Activated T-helper 1 cell treated with anti-CD3 and anti-CD28 coated beads, Interleukin-12 subunit alpha, Interleukin-12 subunit beta, Interleukin-2, Interleukin-4 antibody, amounts not matched to agents 30 ng/mL and 10 ng/mL and 1 ng/mL, durations not matched to agents 14 hours and 24 hours and 36 hours (primary cell): ENCODE measurements at places on chromosomes 1 and 21.

GRCh38 chr1:210237479-210237878, 4.9 kb downstream of the SERTAD4 start:
- DNase-seq: no peak

DNA sequence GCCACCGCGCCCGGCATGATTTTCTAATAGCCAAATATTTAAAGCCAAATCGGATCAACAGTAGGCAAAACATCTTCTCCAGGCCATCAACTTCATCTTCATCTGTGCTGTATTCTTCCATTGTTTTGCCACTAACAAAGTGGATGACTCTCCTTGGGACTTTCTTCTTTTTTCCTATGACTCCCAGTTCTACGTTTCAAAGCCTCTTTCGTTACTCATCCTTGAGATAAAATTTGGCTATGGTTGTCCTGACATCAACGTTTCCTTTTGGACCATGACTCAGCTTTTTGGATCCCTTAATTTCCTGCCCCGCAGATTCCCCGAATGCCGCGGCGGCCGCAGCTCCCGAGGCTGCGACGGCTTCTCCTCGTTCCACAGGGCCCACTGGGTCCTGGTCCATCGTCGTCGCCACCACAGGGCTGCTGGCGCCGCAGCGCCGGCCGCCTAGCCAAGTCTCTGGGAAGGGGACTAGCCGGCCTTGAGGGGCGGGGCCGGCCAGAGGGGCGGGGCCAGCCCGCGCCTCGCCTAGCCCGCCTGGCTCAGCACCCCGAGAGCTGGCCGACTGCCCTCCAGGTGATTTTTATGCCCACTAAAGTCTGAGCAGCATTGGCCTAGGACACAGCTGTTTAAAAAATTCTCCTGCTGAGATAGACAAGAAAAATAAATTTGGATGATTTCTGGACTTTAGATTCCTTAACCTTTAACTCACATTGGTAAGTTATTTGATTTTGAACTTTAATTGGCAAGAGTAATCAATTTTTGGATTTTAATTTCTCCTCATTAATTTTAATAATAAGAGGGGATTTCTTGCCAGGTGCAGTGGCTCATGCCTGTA, 93.9 kb downstream of the ADCY10 start:
- no peak for DNase-seq

DNA sequence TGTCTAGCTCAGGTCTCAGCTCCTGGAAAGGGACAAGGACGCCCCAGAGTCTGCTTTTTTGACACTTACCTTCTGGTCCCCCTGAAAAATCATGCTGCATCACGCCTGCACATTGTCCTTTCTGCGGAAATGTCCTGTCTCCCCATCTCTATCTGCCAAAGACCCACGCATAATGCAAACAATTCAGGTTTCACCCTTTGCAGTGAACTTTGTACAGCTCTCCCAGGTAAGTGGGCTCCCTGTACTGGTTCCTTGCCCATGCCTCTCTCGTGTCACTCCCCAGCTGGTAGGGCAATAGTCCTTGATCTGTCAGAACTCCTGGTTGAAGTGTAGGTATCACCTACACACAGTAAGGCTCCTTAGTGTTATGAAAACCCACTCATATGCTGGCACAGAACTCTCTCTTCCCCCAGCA, 102.9 kb upstream of the IRF2BP2 start:
- DNase-seq: no peak

DNA sequence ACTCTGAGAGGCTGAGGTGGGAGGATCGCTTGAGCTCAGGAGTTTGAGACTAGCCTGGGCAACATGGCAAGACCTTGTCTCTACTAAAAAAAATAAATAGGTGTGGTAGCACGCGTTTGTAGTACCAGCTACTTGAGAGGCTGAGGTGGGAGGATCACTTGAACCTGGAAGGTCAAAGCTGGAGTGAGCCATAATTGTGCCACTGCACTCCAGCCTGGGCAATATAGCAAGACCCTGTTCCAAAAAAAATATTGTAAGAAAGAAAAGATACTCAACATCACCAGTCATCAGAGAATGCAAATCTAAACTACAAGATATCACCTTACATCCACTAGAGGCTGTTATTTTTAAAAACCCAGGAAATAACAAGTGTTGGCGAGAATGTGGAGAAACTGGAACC, 32.5 kb downstream of the ZNF644 start:
- DNase-seq: no peak

GRCh38 chr1:234927312-234927970, 201.2 kb downstream of the TOMM20 start:
- DNase-seq: no peak

GRCh38 chr1:42788021-42788420, 3.2 kb downstream of the TMEM269 start:
- no peak for DNase-seq

GRCh38 chr21:38544661-38545060, 46.4 kb upstream of the ERG start:
- DNase-seq: no peak

DNA sequence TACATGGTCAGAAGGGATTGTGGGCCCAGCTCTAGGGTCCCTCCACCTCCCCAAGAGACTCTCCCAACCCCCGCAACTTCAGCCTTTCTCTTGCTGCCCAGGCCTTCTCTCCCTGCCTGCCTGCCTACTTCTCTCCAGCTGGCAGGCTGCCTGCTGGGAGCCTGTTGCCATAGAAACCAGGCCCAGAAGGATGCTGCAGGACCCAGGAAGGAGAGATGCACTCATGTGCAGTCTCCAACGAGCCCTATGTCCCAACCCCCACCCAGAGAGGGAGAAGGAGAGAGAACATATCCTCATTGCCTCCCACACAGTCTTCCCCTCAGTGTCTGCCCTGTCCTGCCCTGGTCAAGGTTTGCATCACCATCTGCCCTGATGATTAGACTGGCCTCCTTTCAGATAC, 10.8 kb upstream of the SMIM12 start:
- DNase-seq: no peak

DNA sequence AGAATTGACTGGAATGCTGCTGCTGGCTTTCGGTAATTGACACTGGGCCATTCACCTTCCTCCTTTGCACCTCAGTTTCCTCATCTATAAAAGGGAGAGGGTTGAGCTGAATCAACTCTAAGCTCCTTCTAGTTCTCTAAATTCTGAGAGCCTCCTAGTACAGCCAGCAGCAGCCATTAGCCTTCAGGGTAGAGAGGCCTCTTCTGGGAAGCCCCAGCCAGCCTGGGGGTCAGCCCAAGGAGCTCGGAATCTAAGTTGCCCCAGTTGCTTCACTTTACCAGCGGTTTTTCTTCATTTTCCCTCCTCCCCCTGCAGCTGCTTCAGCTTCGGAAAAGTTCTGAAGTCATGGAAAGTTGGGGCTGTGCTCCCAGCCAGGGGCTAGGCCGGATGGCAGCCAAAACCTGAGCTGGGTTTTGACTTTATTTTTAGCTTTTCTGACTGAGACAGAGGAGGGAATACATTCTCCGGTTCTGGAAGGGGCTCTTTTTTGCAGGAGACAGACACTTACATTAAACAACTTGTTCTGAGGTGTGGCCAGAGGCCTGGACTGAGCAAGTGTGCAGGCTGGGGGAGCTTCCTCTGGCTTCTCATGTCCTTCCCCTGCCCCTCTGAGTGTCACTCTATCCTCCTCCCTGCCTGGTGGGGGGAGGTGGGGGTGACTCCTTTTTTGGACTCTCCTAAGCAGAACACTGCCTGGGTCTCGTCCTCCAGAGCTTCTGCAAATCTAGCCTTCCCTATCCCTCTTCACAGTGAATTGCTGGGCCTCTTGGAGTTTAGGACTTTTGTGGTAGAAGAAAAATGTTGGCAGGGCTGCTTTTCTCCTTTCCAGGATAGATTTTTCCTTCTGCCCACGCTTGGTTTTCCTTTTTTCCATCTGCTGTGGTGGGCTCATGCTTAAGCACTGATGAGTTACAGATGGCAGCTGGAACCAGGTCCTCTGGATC, 14.4 kb downstream of the LMNA start:
- no peak for DNase-seq

DNA sequence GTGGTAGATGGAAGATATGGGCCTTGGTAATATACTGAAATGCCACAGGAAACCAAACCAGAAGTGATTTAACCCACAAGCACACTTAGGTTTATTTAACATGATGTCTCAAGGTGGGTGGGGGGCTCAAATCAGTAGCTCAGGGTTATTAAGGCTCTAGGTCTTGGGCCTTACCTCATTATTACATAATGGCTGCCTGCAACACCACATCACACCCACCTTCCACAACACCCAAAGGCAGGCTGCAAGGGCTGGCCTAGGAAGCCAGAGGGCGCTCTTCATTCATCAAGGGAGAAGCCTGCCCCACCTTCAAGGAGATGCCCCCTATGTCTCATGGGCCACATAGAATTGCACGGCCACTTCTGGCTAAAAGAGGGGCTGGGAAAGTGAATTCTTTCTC, 6.0 kb downstream of the TFF1 start:
- no peak for DNase-seq

GRCh38 chr1:65079941-65080340, 68.1 kb upstream of the AK4 start:
- no peak for DNase-seq

- DNase-seq: no peak
Observed at GRCh38 chr1:168179438-168180147, 831 bp downstream of the TIPRL start.

GRCh38 chr21:45391743-45392572, 13.0 kb upstream of the COL18A1 start:
- no peak for DNase-seq
